Omental fat pad (tissue), 4 donors: ENCODE measurements at places on chromosomes 4 and X.

DNA sequence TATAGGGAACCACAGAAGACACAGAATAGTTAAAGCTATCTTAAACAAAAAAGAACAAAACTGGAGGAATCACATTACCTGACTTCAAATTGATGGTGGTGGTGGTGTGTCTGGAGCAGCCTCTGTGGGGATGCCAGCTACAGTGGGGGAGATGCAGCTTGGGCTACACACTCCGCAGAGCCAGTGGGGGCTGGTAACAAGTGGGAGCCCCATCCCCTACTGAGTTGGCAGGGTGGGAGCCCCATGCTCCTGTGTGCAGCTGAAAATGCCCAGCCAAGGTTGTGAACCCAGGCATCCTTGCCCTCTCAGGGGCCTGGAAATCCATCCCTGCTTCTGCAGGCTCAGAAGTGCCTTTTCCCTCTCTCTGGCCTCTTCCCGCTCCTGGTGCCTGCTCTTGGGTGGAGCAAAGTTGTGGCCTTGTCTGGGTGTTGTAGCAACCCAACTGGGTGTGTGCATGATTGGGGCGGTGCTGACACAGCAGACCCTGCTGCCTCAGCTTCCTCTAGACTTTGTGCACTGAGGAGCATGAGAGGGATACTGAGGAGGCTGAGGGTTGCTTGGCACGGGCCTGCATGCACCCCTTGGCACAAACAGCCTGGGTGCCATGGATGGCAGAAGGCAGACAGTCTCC, 38.9 kb downstream of the SH3BGRL start:
- DNase-seq, result no peak

- DNase-seq, result no peak
These were observed 31.3 kb downstream of the MAP7D3 start for GRCh38 chrX:136219893-136220292.

DNA sequence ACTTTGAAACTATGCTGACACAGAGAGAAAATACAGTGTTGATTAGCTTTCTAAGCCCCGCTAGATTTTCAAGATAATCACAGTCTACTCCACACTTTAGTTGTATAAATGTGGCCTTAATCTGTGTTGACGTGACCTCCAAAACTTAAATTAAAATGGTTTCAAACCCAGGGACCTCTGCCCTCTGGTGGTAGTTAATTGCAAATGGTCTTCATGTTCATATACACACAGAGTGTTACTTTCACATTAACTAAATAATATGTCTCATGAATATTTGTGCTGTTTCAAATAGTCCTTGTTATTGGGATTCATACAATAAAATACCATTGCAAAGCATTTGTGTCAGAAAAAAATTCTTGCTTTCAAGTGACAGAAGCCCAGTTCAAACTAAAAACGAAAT, 64.3 kb downstream of the TASL start:
- DNase-seq, result no peak

DNA sequence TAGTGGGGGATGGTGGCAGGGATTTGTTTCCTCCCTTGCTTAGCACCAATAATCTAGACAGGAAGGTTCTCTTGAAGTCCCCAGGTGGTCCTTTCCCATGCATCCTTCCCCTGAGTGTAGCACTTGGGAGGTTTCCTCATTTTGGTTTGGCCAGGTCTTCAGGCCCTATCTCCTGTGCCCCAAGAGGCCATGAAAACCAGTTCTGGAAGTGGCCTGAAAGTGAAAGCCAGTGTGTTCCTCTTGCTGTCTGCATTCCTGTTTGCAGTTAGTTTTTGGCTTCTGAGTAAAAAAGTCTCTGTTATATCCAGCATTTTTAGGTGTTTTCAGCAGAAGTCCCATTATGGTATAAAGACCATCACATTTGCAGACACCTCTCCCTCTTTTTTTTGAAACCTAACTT, 59.5 kb downstream of the MTM1 start:
- DNase-seq, result no peak

DNA sequence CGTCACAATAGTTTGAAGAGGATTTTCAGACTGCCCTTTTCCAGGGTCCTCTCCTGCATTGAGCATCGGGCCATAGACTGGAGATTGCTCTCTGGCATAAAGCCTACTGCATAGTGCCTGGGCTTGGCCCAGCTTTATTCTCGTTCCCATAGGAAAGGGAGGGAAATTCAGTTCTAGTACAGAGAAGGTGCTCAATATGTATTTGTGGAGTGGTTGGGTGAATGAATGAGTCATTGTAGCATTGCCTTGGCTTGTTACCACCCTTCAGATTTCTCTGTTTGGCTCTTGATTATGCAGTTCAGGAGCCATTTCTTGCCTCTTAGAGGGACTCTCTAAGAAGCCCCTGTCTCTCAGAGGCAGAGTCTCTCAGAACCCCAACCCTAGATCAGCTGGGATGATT, 2.6 kb downstream of the TMEM35A start:
- no peak for DNase-seq

- no peak for DNase-seq
These were observed 60.8 kb downstream of the ABLIM2 start for GRCh38 chr4:8097721-8098345.

GRCh38 chrX:20571611-20572010, 304.9 kb upstream of the RPS6KA3 start:
- DNase-seq, result no peak

DNA sequence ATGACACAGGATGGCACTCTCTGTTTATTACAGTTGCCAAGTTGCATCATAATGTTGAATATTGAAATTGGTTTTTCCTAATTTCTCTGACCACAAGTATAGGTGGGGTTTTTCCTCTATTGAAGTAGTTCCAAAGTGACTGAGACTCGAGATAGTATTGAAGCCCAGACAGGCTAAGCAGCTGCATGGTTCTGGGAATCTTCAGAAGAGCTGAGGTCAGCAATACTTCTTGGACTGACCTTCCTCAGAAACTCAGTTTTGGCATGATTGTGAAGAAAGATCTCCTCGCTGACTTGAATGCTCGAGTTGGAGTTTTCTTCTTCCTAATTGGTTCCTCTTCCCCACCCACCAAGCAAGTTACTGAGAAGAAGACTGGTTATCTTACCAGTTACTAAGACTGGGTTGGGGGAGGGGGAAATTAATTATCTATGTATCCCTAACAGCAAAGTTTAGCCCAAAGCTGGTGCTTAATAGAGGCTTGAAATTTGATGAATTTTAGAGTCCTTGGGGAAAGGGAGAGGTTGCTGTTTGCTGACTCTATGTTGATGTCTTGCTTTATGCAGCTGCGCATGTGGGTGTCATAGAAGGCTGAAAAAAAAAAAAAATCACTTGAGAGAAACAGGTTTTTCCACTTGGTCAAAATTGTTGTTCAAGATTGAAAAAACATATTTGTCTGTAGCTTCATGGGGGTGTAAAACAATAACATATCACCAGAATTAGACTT, 91.1 kb downstream of the P2RY10 start:
- DNase-seq, result no peak
